Stimulated activated CD8-positive, alpha-beta memory T cell treated with anti-CD3 and anti-CD28 coated beads, Interleukin-15, amount 100 ng/mL, for 48 hours (primary cell): ENCODE measurements at places on chromosomes 12 and 14.

DNA sequence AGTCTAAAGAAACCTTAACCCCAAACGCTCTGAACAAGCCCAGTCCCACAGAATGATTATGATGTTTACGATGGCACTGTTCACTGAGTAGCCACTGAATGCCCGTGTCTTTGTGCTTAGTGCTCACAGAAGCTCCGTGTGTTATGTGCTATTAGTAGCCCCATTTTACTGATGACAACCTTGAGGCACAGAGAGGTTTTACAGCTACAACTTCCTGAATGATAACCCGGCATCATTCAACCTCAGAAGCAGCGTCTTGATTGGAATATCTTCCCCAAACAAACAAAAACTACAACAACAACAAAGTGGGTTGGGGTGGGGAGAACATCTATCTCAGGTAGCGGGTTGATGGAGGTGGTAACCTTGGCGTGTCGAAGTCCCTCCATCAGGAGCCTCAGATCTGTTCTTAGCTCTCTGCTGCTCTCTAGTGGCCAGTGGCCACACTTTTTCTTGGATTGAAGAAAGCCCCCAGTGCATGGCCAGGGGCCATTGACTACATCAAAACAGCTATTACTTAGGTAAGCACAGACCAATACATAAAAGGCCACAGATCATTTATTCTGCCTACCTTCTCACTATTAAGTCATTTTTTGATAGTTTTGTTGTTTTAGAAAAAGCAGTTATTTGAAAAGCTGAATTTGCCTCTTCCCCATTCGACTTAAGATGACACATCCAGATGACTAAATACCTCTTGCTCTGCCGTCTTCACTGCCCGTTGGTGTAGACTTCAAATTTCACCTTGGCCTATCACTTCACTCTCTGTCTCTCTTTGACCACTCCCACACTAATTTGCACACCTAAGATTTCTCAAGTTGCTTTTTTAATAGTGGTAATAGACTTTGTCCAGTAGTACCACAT lies 376.9 kb downstream of the GALC start:
- peak; percentile 5 for DNase-seq

- DNase-seq: peak; percentile 6
These were observed 65.6 kb downstream of the NUAK1 start for GRCh38 chr12:106073179-106073578.

DNA sequence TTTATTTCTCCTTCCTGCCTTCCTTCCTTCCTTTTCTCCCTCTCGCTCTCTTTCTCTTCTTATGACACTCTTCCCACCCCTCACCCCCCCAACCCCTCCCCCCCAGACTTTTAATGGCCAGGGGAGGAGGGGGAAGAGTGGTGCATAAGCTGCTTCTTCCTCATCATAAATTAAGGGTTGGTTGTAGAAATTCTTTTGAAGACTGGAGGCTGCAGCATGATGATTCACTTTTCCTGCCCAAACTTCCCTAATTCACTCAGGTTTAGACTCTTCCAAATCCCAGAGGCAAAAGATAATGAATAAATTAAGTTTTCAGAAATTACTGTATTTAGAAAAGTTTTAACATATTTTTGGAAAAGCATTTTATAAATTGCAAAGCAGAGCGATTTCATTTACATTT lies 58.2 kb downstream of the GRIP1 start:
- DNase-seq: no peak

DNA sequence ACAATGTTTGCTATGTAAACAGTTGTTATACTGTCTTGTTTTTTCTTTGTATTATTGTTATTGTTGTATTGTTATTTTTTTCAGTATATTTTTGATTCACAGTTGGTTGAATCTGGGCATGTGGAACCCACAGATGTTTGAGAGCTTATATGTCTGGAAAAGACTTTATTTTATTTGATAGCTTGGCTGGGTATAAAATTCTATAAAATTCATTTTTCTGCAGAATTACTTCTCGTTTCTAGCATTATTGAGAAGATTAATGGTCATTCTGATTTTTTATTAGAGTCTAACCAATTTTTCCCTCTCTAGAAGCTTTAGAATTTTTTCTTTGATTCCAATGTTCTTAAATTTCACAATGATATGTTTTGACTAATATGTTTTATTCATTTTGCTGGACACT lies 188.6 kb downstream of the CRADD start:
- DNase-seq: no peak

GRCh38 chr12:38904537-38905479 lies 583 bp downstream of the CPNE8 start:
- DNase-seq: no peak

DNA sequence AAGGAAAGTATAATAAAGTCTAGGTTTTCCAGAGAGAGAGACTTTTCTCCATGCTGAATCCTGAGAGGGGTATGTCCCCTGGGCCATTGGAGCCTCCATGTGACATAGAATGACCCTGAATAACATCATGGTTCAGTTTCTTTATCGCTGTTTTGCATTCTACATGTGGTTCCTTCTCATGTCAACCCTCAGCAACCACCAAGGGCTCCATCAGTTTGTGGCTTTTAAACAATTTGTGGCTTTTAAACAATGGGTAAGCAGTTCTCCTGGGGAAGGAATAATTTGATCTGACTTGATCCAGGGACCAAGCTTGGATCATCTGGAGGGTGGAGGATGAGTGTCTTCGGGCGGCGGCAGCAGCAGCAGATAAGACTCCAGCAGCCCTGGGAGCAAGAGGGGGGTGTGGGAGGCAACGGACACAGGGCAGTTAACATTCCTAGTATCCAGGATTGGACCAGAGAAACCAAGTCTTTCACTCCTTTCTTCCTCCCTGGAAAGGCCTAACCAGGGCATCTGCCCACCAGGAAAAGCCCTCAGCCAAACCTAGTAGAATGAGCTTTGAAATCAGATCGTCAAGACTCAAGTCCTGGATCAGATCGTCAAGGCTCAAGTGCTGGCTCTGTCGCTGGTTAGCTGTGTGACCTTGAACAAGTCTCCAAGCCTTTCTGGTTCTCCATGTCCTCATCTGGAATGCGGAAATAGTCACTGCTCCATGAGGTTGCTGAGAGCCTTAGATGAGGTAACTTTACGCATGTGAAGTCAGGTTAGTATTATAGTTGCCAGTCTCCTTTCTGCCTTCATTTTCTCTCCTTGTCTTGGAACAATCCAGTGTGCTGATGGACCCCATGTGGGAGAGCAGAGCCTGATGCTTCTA lies 27.8 kb upstream of the FAM222A start:
- DNase-seq: no peak

- no peak for DNase-seq
These were observed 147.5 kb downstream of the KITLG start for GRCh38 chr12:88432531-88433490.

DNA sequence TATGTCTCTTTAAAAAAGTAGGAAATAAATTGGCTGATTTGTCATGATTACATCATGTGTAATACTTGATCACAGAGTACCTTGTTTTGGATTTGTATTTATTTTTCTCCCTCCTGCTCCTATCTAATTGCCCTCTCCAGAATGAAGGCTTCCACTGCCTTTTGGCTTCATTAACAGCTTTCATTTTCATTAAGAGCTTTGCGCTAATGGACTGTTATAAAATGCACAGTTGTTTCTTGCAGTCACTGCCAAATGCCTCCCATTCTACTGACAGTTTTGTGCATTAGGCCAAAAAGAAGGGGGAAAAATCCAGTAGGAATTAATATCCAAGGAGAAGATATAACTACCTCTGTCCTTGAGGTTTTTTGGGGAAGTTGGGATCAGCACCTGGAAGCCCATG lies 159.2 kb downstream of the NRXN3 start:
- no peak for DNase-seq

- DNase-seq: no peak
These were observed 50.5 kb downstream of the ADIPOR2 start for GRCh38 chr12:1741154-1741949.

DNA sequence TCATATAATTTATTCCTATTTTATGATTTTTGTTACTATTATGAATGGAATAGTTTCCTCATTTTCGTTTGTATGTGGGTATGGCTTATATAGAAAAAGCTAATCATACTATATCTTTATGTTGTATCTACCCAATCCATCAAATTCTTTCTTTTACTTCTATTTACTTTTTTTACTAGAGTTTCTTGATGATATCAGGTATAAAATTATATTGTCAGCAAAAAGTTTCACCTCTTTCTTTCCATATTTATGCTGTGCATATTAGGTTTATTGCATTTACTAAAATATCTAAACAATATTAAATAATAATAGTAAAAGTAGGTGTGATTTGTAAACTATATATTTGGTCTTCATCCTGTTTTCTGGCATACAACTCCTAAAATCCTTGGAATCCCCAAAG lies 146.7 kb upstream of the PLXNC1 start:
- DNase-seq: no peak

- no peak for DNase-seq
These were observed 400.1 kb upstream of the DDHD1 start for GRCh38 chr14:53553221-53553620.

DNA sequence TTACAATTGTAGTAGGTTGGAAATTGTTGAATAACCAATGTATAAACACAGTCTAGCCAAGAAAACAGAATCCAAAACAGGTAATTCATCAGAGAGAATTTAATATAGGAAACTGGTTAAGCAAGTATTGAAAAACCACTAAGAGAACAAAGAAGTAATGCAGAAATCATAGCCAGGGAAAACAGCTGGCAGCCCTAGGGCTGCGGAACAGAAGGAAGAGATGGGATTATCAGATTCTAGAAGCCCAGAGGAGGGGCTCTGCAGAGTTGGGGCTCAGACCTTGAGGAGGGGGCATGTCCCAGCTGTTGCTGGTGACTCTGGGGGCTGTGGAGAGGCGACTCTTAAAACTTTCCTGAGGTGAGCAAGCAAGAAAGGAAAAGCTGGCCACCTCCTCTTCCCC lies 49.4 kb downstream of the CD9 start:
- DNase-seq: no peak

GRCh38 chr14:104108570-104109541 lies 23.4 kb downstream of the ASPG start:
- no peak for DNase-seq

DNA sequence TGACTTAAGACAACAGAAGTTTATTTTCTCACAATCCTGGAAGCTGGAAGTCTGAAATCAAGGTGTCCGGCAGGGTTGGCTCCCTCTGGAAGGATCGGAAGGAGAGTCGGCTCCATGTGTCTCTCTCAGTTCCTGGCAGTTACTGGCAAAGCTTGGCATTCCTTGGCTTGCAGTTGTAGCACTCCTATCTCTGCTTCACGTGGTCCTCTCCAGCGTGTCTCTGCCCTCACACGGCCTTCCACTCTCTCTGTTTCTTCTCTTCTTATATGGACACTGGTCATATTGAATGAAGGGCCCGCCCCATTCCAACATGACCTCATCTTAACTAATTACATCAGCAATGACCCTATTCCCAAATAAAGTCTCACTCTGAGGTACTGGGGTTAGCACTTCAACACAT lies 60.1 kb upstream of the TUNAR start:
- DNase-seq: no peak

- DNase-seq: no peak
These were observed 44.3 kb downstream of the CCDC92 start for GRCh38 chr12:123928274-123928865.

DNA sequence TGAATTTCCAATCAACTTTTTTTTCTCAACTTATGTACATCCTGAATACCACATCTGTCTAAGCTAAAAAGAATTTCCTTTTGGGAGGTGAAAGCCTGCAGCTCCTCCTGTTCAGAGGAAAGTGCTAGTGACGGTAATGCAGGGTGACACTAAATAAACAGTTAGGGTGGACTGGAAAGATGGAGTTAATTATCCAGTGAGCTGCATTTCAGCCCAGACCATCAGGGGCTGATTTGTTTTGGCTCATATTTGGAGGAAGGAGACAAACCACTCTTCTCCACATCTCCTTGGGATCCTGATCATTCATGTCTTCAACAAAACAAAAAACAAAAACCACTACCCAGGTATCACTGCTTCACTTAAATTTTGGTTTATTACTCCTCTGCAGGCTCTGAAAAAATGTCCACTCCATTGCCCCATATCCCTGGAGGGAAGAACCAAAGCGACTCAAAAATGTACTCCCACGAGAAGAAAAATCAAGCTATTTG lies 5.1 kb upstream of the SIX1 start:
- DNase-seq: no peak

GRCh38 chr12:117890644-117891043 lies 78.1 kb downstream of the KSR2 start:
- no peak for DNase-seq

GRCh38 chr12:95549392-95550084 lies 1.7 kb downstream of the USP44 start:
- DNase-seq: no peak

- no peak for DNase-seq
These were observed 22.2 kb upstream of the HSPB8 start for GRCh38 chr12:119156401-119157044.

DNA sequence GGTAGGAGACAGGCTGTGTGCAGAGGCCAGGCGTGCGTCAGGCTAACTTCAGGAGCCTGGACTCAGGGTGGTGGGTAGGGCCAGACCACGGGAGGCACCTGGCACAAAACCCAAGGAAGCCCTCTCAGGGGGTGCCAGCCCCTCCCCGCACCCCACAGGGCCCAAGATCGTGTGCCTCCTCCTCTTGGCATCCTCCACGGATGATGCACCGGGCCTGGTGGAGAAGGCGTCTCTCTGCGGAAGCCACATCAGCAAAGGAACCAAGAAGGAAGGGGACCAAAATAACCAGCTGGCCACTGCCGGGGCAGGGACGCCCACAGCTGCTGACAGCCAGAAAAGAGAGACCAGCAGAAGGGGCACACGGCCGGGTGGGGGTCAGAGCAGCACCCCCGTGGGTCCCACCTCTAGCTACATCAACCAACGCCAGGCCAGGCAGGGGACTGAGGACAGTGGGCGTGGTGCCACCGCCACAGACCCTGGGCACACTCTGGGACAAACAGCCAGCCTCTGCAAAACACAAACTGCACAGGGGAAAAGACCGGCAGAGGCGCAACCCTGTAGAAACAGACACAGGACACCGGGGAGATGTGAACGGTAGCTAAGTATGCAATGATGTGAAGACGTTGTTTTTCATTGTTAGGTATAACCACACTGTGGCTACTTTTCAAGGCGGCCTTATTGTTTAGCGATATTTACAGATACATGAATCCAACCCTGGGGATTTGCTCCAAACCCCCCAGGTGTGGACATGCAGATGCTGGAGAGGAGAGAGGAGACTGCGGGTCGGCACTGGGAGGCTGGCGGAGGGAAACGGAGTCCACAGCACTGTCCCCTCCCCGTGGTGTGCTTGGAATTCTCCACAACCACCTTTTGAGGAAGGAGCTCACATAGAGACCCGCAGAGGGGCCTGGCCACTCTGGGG lies 26.1 kb upstream of the C14orf180 start:
- no peak for DNase-seq

- no peak for DNase-seq
These were observed 851.6 kb upstream of the MGAT4C start for GRCh38 chr12:87107766-87108165.

DNA sequence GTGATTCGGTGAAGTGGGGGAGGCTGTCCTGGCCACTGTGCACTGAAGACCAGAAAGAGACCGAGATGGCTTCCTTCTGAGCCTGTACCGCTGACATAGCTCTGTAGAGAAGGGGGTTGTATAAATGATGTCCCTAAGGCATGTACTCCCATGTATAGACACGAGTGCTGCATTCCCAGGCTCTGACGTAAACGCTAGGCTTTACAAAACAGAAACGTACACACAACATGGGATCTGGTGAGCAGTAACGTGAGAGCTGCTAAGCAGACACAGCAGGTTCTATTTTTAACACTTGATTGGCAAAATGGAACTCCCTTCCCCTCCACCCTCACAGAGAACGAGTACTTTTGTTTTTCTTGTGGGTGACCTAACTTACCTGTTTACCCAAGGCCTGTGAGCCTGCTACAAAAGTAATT lies 35.9 kb downstream of the ACADS start:
- no peak for DNase-seq
